ENCODE measurements at places on chromosomes 4 and X.

DNA sequence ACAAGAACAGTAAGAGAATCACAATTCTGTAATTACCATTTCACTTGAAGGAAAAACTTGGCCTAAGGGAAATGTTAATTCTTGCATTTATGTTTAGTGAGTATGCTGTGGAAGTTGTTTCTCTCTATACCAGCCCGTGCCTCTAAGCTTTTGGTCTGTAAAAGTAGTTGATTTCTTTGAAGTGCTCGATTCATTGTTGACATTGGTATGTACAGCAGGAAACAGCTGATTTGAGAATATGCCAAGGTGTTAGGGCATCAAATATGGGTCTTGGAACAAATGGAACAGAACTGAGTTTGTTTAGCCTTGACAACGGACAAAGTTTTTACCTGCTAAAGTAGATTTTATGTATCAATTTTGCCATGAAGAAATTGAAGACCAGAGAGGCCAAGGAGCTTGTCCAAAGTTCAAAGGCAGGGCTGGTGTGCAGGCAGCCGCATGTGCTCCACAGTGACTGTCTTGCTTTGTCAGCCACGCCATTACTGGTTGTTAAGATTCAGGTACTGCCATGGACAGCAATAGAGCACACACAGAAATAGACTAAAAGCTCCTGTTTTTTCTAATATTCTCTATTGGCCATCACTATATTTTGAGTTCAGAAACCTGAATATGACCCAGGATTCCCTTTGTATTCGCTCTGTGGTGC is 75.5 kb upstream of the TLR3 start:
- no peak for DNase-seq

GRCh38 chr4:141347684-141348083 is 127.0 kb downstream of the ZNF330 start:
- no peak for DNase-seq

DNA sequence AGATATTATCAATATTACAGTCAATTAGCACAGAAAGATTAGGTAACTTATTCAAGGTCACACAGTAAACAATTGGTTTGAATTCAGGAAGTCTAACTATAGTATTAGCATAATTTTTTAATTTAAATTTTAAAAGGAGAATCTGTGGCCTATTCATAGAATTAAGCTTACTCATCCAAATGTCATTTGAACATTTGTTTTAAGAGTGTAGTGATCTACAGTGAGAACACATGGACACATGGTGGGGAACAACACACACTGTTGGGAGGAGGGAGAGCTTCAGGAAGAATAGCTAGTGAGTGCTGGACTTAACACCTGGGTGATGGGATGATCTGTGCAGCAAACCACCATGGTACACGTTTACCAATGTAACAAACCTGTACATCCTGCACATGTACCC is 48.3 kb downstream of the MEPE start:
- no peak for DNase-seq

DNA sequence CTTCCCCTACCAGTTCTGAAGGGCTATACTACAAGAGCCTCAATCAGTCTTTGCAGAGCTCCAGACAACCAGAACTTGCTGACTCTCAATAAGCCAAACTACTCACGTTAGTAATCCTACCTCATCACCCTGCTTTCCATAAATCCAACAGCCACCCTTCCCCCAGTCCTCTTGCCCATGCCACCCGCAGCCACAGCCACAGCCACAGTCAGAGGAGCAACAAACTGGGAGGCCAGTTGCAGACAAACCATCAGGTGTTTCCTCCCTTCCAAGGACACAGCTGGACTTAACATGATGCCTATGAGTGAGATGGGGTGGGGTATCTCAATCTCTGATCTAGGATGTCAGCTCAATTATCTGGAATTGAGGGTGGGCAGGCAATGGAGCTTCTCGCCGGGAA is 1.0 kb downstream of the GABRA3 start:
- DNase-seq, result no peak

DNA sequence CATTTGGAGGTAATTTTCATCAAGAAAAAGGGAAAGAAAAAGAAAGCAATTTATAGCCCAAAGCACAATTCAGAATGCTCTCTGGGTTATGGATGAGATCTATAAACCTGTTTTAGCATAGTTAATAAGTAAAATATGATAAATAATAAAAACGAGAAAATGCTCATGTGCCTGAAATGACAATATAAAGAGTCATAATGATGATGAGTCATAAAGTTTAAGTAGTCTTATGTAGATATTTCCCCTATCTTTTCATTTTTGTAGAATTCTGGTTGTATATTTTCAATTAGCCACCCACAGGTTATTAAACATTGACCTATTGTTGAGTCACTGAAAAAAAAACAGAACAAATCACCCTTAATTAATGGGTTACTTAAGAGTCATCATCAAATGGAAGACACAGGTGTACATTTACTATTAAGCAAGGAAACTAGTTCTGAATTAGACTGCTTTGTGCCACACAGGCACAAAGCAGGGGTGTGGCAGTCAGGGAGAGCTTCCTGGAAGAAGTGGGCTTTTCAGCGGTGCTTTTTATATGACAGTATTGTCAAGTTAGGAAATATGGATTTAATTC is 29.3 kb downstream of the BEND4 start:
- DNase-seq, result no peak

- DNase-seq, result no peak
Observed at GRCh38 chr4:119227690-119228089, 15.2 kb downstream of the USP53 start.

- DNase-seq, result no peak
Observed at GRCh38 chrX:33385546-33385945, 174.2 kb upstream of the DMD start.

GRCh38 chrX:135516376-135516775 is 4.1 kb upstream of the INTS6L start:
- DNase-seq, result no peak

DNA sequence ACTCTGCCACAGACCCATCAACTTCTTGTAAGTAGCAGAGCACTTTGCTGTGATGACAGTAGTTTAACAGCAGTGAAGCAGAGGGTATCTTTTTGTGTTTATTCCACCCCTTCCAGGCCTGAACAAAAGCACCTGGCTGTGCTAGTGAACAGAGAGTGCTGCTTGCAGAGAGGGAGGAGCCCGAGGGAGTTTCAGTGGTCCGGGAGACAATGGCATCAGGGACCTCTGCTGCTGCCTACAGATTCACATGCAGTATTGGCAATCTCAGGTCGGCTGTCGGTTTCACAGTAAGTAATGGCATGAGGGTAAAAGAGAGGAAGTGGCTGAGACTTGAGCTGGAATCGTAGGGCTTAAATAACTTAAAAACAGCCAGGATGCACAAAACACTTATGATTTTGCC is 755.8 kb downstream of the RPA4 start:
- DNase-seq, result no peak

DNA sequence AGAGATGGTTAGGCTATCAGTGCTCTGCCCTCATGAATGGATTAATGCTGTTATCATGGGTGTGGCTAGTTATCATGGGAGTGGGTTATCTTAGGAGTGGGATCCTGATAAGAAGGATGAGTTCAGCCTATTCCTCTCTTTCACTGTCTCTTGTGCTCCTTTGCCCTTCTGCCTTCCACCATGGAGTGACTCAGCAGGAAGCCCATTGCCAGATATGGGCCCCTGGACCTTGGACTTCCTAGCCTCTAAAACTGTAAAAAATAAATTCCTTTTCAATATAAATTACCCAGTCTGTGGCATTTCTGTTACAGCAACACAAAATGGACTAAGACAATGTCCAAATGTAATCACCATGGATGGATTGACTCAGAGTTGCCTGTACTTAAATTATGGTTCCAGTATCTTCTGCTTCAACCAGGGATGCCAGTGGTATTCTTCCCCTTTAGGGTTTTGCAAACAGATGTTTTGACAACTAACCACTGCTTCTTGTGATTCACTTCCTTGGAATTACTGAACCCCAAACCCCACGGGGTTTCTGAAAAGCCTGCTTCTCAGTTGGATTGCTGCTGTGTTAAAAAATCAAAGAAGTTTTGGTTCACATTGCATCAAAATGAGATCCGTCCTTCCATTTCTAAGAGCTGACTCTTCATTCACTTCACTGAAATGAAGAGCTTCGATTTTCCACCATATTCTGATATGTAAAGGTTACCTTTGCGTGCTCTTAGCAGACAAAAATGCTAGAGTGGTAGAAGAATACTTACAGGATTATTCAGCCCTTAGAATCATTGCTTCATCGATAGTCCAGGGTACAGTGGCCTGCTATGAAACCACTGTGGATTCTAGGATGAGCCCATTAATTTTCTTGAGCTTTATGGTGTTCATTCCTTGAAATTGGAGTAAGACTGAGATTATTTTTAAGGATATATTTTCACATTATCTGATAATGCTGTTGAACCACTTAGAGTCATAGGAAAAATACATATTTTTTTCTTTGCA is 107.7 kb downstream of the FRMPD4 start:
- no peak for DNase-seq

DNA sequence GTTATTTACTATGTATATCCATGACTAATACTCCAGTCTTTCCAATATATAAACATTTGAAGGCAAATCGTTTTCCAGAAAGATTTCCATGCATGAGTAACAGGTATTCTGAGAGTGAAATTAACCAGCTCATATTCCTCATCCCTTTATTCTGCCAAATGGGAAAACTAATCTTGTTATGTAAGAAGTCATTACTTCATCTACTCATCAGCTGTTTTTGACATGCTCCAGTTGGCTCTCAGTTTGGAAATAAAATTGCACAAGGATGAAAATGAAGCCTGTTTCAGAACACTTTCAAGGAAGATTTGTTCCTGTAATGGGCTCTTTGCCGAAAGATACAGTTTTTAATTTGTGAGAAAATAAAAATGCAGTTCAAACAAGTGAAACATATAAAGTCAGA is 121.9 kb downstream of the KCTD8 start:
- DNase-seq, result no peak

DNA sequence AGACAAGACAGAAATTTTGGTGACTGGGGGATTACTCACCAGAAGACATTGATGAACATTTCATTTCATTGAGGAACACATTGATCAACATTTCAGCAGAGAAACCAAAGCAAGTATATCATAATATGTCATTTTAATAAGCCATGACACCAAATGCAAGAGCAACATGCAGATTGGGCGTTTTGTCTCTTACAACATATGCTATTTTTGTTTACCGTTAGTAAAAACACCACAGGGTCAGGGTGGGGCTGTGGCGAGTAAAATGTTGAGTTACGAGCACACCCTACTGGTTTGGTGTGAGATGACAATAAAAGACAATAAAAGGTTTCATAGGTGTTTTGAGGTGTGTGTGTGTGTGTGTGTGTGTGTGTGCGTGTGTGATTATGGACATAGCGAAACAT is 294.5 kb downstream of the PDGFC start:
- DNase-seq, result no peak

DNA sequence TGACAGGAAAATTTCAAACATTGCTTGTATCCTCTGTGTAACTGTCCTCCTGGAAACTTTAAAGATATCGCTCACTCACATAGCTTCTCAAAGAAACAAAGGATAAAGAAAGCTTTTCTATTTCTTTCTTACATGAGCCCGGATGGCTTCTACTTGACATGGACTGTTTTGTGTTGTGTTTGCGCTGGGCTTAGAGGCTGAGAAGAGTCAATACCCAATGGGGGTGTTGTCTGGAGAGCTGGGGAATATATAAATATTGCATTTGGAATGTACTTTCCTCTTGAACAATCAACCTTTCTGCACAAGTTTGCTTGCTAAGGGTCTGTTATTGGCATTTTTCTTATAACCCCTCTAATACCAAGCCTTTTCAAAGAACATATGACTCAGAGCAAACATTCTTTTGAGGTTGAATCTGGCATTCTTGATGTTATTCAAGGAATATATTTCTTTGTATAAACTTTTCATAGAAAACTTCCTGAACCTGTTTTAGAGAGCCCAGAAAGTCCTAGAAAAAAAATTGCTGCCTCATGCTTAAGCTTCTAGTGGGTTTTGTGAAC is 331.9 kb downstream of the PACRGL start:
- no peak for DNase-seq

DNA sequence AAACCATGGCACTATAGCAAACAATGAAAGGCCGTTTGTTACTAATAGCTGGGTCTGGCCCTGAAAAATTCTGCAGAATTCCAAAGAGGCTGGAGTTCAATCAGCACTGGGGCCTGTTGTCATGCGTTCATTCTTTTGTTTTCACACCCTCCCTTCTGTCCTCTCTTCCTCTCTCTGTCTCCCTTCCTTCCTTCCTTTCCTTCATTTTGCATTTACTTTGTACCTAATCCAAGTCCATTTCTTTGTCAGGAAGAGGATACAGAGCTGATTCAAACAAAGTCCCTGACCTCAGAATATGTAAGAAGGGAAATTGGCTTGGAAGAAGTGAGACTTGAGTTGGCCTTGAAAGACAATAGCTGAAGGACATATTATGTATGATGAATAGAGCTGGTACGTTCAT is 119.6 kb upstream of the LDB2 start:
- no peak for DNase-seq

GRCh38 chr4:154344686-154345085 is 146.9 kb downstream of the DCHS2 start:
- no peak for DNase-seq

- no peak for DNase-seq
Observed at GRCh38 chr4:16125571-16126445, 42.0 kb upstream of the PROM1 start.

DNA sequence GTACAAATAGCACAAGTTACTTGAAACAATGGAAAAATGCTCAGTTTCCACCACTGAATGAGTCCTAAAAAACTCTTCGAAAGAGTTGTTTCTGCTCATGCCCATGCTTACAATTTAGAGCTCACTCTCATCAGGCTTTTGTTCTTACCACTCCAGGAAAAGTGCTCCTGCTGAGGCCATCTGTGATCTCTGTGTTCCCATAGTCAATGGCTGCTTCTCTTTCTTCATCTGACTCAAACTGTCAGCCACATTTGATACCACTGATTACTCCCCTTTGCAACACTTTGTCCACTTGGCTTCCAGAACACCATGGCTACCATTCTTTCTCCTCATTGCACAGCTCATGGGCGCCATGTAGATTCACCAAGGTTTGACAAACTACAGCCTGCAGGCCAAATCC is 80.0 kb upstream of the SLC34A2 start:
- DNase-seq, result no peak

GRCh38 chrX:119134466-119134865 is 6.9 kb upstream of the KIAA1210 start:
- DNase-seq, result no peak

- no peak for DNase-seq
Observed at GRCh38 chr4:20255251-20255586, 3.5 kb downstream of the SLIT2 start.

DNA sequence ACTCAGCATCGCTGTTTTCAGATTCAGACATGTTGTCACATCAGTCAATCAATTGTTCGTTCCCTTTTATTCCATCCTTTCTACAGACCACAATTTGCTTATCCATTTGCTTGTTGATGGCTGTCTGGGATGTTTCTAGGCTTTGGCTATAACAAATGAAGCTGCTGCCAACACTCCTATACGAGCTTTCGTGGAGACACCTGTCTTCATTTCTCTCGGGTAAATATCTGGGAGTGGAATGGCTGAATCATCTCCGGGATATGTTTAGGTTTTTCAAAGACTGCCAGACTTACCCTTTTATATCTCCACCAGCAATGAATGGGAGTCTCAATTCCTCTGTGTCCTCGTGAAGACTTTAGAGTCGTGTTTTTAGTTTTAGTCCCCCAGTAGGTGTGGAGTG is 118.9 kb downstream of the SORCS2 start:
- no peak for DNase-seq

Data from activated CD4-positive, alpha-beta T cell treated with anti-CD3 and anti-CD28 coated beads for 1 hour (primary cell).